Dorsolateral prefrontal cortex (tissue), 122 donors: ENCODE measurements at places on chromosomes 6 and 20.

DNA sequence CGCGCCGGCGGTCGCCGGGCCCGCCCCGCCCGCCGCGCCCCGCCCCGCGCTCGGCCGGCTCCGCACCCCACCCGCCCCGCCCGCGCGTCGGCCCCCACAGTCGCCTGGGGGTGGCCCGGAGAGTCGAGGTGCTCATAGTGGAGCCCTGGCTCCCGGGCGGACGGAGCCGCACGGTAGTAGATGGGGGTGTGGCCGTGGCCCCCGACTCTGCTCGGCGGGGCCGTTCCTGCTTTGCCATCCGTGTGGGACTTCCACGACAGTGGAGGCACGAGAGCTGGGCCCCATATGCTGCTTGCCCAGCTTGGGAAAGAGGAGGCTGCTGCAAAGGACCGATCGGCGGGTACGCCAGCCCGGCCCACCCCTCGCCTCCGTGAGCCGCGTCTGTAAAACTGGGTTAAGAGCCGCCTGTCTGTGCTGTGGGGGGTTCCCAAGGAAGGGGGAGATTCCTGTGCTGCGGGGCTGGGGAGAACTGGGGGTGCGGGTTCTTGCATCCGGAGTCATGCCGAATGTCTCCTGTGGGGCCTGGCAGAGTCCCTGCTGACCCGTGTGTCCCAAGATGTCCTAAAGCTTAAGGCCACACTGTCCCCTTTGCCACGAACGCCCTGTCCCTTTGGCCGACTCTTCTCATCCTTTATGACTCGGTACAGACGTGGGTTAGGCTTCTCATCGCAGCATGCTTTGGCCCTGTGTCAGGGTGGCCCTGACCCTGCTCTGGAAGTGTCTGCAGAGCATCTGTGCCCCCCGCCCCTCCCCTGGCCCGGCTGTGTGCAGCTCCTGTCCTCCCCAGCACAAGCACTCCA lies at the start of gene OPRL1:
OPRL1 (plus strand) TSS at position 70 of the 800 bp plus-strand sequence. CDS start 12,639 bp downstream, outside the sequence.
- no peak for DNase-seq

DNA sequence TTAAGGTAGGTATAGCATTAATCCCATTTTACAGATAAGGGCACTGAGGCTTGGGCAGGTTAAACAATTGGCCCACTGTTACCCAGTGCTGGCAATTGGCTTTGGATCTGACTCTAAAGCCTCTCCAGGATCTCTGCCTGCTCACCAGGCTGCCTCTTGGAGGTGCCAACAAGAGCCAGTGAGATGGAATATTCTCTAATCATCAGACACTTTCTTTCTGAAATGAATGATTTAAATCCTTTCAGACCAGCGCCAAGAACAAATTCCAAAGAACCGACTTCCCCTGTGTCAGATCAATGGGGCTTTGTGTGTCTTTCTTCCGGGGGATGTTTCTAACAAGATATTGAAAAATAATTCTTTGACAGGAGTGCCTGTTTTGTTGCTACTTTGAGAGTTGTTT lies 23.6 kb downstream of the CYP39A1 start:
- DNase-seq: no peak

DNA sequence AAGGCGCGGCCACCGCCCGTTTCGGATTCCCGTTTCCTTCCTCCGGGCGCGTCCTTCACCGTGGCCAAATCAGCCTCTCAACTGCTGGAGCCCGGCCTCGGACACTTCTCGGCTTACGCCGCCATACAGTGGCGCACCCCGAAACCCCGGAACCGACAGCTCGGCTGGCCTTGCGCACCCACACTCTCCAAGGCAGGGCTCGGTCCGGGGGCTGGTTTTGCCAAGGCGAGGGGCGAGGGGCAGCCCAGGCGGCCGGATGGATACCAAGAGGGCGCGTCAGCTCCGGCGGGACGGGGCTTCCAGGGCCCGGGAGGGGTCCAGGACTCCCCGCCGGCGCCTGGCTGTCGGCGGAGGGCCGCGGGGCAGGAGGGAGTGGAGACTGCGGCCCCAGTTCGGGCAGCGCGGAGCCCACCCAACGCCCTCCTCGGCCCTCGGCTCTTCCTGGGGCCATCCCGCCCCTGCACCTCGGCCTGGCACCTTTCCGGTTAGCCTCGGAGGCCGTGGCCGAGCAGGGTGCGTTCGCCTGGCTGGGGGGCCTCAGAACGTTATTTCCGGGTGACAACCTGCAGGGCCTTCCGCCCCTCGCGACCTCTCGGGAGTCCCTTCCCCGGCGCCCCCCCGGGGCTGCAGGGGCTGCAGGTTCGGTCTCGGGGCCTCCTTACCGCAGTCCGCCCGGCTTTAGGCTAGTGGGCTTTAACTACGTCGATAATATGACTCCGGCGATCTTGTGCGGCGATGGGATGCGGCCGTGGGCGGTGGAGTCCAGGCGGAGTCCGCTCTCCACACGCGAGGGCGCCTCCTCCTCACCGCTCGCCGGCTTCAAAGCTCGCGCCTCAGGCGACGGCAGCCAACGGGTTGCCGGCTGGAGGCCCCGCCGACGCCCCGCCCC lies 697 bp upstream of the CEP43 start:
- peak; percentile 28 for DNase-seq

GRCh38 chr6:46925563-46926253 lies 4.0 kb upstream of the ADGRF5 start:
- no peak for DNase-seq

DNA sequence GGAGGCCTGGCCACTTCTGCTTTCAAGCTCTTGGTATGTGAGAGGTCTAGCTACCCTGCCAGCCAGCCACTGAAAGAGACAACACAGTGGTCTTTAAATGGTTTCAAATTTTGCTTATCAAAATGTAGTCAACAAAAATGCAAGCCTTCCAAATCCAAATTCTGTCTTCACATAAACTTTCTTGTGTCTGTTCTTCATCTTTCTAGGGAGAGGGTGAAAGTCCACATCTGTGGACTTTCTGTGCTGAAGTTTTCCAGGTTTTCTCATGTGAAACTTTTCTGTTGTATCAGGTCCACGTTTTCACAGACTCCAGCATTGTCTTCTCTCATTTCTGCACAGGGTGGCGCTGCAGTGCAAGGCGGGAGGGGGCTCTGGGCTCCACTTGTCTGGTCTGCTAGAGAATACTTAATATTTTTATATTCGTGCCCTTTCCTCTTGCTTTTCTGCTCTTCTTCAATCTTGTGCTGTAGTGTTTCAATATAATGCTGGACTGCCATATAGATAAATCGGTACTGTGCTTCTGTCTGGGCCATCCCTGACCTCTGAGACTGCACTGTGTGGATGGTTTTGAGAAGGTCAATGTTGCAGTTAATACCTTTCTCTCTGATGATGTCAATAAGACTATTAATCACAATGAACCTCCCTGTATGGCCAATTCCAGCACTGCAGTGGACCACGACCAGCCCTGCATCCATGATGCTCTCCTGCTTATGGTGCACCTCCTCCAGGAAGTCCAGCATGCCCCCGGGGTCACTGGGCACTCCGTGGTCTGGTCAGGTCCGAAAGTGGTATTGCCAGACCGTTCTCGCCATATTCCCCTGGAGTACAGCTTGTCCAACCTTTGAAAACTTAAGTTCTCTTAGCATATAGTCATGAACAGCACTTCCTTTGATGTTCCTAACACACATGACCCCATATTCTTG lies 161.6 kb upstream of the TNFAIP3 start:
- no peak for DNase-seq

- DNase-seq: no peak
Observed at GRCh38 chr6:37952027-37952426, 132.5 kb downstream of the ZFAND3 start.

DNA sequence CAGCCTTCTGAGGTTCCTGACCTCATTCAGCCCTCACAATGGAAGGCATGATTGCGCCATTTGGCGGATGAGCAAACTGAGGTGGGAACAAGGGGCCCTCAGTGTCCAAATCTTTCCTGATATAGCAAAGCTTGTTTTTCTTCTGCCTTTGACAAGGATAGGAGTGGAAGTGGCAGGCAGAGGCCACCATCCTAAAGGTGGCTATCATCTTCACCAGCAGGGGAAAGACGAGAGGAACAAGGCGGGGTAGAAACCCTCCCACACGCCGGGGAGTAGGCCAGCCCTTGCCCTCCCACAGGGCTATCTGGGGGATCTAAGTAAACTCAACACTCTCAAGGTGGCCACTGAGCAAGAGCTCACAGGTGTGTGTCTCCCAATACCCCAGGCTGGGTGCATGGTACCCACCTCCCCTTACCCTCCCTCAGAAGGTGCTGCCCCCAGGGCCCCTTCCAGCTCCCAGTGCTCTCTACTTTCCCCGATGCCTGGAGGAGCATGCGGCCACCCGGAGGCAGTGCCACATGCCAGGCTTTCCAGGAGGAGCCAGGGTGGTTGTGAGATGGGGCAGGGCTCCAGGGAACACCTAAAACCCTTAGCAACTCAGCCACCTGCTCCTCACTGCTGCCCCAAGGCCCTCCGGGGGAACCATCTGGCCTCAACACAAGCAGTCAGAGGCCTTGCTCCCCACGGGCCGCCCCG lies 11.2 kb downstream of the SPDEF start:
- DNase-seq: no peak

- no peak for DNase-seq
Observed at GRCh38 chr6:139152892-139153271, 18.0 kb downstream of the HECA start.

DNA sequence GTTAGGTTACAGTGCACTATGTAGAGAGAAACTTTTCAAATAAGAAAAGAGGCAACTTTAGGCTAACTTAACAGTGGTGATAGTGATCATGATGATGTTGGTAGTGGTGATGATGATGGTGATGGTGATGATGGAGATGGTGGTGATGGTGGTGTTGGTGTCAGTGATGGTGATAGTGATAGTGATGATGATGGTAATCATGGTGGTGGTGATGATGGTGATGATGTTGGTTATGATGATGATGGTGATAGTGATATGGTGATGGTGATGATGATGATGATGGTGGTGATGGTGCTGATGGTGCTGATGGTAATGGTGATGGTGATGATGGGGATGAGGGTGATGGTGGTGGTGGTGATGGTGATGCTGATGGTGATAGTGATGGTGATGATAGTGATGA lies 107.4 kb downstream of the DLL1 start:
- DNase-seq: no peak

DNA sequence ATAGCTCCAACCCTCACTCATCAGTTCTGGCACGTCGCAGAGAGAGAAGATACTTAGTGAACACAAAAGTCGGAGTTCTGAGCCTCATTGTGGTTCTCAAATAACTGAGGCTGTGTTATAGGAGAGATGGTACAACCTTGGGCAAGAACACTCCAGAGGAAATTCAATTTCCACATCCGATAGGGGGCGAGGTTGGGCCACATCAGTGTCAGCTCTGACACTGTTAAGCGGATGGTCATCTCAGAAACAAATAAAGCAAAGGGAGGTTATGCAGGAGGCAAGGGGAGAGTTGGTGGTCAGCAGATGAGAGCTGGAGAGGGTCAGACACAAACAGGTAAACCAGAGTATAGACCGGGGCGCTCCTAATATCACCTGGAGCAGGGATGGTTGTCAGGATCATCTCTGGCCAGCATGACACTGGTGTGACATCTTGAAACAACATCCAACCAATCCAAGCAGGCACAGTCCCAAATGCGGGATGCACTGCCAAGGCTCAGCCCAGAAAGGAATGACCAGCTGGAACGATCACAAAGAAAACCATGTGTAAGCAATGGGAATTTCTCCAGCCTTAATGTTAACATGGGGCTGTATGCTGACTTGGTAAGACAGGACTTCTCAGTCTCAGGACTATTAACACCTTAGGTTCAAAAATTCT lies 331.8 kb downstream of the HACE1 start:
- DNase-seq: no peak

DNA sequence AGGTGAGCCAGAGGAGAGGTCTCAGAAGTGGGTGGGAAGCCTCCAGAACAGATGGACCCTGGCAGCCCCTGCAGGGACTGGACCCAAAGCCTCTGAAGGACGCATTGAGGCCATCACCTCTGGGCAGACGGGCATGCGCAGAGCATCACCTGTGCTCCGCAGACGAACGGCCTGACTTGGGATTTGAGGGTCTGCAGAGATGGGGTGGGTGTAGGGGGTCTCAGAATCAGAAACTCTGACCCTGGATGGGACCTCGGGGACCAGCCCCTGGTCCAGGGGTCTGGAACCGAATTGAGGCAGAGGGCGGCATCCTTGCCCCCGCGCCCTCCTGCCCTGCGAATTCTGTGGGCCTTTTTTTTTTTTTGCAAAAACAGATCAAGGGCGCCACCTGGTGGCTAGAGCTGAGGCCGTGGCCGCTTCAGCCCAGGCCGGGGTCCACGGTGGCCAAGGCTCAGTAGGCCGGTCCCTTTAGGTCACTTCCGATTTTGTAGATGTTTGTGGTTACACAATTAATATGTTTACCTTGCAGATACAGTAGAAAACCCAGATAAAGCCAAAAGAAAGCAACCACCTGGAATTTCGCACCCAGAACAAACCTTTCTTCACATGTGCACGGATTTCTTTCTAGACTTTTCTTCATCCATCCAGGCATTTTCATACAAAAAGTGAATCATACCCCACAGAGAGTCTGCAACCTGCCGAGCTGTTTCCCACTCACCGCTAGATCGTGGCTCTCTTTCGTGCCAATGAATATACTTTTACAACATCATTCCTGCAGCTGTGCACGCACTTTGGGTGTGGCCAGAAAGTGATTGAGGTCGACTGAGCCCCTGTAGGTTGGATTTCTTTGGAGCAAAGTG lies 25.9 kb downstream of the ZBP1 start:
- no peak for DNase-seq

DNA sequence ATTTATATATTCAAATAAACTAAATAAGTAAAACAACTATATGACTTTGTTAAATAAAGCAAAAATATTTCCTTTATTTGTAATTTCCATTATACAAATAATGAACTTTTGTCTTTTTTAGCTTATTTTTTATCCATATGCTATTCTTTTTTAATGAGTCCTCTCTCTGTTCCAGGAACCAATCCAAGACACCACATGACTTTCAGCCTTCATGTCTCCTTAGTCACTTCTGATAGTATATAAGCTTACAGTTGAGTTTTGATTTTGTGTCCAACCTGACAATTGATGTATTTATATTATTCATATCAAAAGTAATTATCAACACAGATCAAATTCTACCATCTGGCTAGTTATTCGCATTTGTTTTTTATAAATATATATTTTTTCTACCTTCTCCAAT lies 582.3 kb upstream of the GJE1 start:
- DNase-seq: no peak

GRCh38 chr6:125316621-125317020 lies 14.9 kb upstream of the HDDC2 start:
- DNase-seq: peak; percentile 82

- no peak for DNase-seq
Observed at GRCh38 chr6:51855310-51856082, 231.9 kb downstream of the PKHD1 start.

GRCh38 chr6:132515386-132515785 lies 2.5 kb upstream of the STX7 start:
- no peak for DNase-seq

GRCh38 chr6:21381331-21381963 lies 212.1 kb upstream of the SOX4 start:
- no peak for DNase-seq

- no peak for DNase-seq
Observed at GRCh38 chr6:20572940-20573339, 38.7 kb downstream of the CDKAL1 start.

- no peak for DNase-seq
Observed at GRCh38 chr6:87465051-87465450, 7.7 kb upstream of the SLC35A1 start.
